ENCODE measurements at places on chromosomes 1 and 21.

GRCh38 chr1:5001466-5001865 is 347.1 kb downstream of the AJAP1 start:
- no peak for DNase-seq

DNA sequence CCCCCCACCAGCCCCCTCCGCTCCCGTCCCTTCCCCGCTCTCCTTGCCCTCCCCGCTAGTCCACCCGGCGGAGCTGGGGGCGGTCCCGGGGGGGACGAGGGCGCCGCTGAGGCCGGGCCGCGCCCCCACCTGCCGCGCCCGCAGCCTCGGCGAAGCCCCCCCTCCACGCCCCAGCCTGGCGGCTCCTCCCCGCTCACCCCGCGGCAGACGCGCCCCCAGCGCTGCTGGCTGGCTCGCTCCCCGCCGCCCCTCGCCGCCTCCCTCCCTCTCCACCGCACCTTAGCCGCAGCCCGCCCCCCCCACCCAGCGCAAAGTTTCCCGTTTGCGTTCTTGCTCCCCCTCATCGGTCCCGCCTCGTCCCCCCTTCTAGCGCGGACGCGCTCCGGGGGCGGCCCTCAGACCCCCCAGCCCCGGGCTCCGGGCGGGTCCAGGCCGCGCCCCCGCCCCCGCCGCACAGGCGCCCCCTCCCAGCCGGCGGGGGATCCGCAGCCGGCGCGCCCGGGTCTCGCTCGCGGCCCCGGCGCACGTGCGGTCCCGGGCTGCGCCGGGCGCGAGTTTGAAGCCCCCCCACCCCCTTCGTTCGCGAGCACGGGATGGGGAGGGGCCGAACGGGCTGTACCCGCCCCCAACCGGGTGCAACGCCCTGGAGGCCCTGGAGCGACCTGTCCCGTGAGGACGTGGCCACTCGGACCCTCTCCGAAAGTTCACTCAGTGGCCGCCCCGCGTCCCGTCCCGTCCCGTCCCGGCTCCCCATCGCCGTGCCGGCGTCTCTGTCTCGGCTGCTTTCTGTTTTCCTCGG is 623 bp downstream of the PTPRF start:
- DNase-seq: no peak

GRCh38 chr1:104706631-104707147 is 957.0 kb downstream of the AMY1C start:
- DNase-seq: no peak

DNA sequence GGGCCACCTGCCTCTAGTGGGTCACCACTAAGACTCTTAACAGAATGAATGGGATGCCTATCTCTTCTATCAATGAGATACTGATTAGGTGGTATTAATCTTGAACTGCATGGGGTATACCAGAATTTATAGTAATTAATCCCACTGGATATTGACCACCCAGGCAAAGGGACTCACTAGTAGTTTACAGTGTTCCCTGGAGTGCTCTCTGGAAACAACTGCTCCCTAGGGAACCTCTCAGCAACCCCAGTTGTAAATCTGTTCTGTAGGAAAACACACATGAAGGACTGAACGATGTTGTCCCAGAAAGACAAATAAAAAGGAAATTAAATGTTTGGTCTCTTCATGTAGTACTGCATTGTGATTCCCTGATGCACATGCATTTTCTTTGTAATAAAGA is 430.5 kb downstream of the HLX start:
- DNase-seq: no peak

- DNase-seq: no peak
Observed at GRCh38 chr1:20079661-20080305, 9.8 kb downstream of the PLA2G5 start.

DNA sequence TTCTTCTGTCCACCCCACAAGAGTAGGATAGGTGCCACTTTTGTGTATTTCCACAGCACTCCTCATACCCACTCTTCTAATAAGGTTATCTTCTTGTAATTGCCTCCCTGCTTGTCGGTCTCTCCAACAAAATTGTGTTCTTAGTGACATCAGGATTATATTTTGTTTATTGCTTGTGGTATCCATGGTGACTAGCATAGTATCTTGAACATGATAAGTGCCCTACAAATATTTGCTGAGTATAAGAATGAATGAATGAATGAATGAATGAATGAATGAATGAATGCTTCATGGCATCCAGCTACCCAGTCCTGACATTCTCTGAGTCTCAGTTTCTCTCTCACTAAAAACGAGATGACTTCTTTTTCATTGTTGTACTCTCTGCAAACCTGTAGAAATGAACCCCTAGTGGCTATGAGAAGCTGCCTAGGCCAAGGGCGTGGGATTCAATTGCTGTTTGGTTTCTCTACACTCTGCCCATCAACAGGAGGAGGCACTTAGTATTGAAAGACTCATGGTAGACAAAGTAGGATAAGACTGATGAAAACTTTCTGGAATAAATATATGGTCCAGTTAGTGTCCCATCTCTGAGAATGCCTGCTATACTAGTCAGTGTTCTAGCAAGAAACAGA is 121.0 kb downstream of the TMEM53 start:
- no peak for DNase-seq

- DNase-seq: no peak
Observed at GRCh38 chr1:245651093-245651492, 496.3 kb downstream of the KIF26B start.

DNA sequence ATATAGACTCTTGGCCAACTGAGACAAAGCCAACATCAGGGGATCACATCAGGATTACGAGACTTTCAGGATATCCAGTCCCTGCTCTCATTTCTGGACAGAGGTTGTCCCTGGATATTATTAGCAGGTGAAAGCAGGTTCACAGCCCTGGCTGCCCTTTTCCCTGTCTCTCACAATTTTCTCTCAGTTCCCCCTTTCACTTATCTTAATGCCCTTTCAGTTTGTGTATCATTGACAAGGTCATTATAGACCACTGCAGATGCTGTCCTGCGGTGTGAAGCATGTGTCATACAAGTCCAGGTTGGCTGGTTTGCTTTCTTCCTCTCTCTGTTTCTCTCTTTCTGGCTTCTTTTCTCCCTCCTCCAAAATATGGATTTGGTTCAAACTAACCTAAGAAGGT is 2.1 kb upstream of the KLHDC9 start:
- DNase-seq: no peak

DNA sequence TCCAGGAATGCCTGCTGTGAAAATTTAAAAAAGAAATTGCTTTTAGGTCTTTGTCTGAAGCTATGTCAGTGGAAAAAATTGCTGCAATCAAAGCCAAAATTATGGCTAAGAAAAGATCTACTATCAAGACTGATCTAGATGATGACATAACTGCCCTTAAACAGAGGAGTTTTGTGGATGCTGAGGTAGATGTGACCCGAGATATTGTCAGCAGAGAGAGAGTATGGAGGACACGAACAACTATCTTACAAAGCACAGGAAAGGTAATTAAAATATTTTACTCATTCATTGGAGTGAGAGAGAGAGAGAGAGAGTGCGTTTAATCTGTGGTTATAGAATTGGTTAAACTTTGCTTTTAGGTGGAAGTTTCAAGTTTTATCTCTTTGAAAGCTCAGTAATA is 20.0 kb downstream of the CDC73 start:
- DNase-seq: no peak

- DNase-seq: no peak
Observed at GRCh38 chr1:17060306-17060749, 6.5 kb upstream of the SDHB start.

DNA sequence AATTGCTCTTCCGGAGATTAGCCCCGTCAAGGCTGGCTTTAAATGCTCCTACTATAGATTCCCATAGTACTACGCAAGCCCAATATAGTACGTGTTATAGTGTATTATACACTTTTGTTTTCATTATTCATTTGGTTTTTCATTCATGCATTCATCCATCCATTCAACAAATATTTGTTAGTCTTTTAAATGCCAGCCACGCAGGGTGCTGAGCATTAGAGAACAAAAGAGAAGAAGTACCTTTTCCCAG is 513 bp upstream of the RAB3GAP2 start:
- DNase-seq: no peak

- no peak for DNase-seq
Observed at GRCh38 chr1:22552021-22552420, 11.3 kb upstream of the EPHA8 start.

DNA sequence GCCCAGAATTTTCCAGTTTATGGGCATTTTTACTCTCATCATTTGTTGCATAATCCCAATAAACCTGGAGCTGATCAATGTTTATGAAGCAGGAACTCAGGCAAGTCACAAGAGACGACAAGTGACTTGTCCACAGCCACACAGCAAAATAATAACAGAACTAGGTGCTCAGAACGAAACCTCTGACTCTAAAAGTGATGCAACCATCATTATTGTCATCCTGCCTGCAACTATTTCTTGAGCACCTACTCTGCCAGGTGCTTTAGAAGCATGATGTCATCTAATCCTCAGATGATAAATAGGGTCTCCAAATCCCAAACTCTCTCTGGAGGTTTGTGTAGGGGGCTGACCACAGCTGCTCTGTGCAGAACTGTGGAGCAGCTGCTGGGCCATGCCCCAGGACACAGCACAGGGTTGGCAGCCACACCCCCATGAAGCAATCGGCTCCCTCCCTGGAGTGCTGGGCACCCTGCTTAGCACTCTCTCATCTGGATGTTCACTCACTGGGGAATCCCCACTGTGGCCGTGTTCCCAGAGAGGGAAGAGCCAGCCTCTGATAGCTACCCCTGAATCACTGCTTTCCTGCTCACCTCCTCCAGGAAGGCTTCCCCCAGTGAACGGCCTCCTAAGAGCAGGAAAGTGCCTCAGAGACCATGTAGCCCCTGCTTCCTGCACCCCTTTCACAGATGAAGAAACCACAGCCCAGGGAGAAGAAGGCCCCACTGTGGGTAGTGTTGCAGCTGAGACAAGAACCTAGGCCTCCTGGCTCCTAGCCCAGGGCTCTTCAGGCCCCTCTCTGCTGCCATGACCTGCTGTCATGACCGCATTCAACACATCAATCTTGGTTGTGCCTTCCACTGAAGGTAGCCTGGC is 2.1 kb downstream of the TTC22 start:
- no peak for DNase-seq

- no peak for DNase-seq
Observed at GRCh38 chr1:245585252-245585959, 430.6 kb downstream of the KIF26B start.

GRCh38 chr1:29883986-29884385 is 647.7 kb downstream of the PTPRU start:
- no peak for DNase-seq

GRCh38 chr1:201678264-201679101 is 139.6 kb downstream of the NAV1 start:
- DNase-seq: no peak

- DNase-seq: no peak
Observed at GRCh38 chr1:84301785-84302385, 377 bp downstream of the SAMD13 start.

DNA sequence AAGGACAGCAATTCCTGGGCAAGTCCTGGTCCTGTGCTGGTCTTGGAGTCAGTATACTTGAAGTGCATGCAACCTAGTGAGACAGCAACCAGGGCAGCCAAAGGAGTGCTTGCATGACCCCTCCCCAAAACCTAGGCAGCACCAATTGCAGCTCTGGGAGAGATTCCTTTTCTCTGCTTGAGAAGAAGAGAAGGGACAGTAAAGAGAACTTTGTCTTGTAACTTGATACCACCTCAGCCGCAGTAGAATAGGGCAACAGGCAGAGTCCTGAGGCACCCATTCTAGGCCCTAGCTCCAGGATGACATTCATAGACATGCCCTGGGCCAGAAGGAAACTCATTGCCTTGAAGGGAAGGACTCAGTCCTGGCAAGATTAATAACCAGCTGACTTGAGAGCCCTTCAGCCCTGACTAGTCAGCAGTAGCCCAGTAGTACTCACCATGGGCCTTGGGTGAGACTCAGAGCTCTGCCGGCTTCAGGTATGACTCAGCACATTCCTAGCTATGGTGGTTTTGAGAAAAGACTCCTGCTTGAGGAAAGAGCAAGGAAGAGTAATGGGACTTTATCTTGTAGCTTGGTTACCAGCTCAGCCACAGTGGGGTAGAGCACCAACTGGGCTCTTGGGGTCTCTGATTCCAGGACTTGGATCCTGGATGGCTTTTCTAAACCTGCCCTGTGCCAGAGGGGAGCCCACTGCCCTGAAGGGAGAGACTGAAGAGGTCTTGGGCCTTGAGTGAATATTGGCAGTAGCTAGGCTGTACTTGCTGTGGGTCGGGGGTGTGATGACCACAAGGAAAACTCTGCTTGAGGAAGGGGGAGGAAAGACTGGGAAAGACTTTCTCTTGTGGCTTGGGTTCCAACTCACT is 51.7 kb upstream of the ACADM start:
- no peak for DNase-seq

DNA sequence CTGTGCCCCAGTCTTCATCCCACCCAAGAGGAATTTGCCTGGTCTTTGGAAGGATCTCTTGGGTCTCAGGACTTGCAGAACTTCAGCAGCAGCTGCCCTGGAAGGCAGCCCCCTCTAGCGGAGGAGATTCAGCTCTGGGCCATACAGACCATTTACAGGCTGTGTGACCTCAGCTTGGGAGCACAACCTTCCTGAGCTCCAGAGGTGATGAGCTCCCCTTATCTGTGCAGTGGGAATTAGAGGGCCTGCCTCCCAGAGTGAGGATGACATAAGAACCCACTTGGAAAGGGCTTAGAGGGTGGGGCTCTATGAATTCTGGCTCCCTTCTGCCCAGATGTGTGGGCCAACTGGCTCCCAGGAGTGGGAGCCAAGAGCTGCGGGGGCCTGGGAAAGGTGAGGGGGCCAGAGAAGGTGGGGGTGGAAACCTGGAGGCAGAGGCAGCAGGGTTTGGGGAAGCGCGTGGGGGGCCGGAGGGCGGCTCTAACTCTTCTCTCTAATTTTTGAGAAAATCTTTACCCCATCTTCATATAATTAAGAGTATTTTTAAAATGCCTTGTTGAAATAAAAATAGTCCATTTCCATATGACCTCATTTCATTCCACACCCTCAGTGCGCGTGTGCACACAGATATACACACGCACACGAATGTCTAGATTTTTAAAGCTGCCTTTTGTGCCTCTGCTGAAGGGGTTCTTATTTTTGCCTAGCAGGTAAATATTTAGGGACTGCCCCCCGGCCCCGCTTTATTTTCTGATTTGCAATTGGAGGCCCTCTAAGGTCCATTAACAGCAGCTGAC is 21.5 kb downstream of the EPHB2 start:
- no peak for DNase-seq

DNA sequence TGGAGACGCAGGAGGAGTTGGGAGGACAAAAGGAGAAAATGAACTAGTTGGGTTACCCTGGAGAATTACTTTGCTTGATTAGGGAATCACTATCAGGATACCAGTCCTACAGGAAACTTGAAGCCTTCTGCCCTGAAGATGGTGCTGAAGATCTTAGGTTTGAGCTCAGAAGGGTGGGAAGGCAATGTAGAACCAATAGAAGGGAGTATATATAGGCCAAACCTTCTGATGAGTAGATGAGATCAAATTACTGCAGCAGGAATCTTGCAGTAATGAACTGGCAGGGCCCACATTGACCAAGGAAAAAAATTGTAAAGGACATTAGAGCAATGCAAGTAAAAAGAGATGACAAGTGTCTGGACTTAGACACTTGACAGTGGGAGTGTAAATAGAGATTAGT is 116.3 kb upstream of the CACYBP start:
- no peak for DNase-seq

Measured in stimulated activated CD8-positive, alpha-beta memory T cell treated with anti-CD3 and anti-CD28 coated beads, Interleukin-2, amount 100 ng/mL, for 1 hour (primary cell).